T-helper 1 cell (primary cell): ENCODE measurements at places on chromosomes 7 and 10.

GRCh38 chr10:69220507-69220906 is 375 bp downstream of the HKDC1 start:
- no peak for DNase-seq

GRCh38 chr10:31557854-31558253 is 238.8 kb downstream of the ZEB1 start:
- no peak for DNase-seq

DNA sequence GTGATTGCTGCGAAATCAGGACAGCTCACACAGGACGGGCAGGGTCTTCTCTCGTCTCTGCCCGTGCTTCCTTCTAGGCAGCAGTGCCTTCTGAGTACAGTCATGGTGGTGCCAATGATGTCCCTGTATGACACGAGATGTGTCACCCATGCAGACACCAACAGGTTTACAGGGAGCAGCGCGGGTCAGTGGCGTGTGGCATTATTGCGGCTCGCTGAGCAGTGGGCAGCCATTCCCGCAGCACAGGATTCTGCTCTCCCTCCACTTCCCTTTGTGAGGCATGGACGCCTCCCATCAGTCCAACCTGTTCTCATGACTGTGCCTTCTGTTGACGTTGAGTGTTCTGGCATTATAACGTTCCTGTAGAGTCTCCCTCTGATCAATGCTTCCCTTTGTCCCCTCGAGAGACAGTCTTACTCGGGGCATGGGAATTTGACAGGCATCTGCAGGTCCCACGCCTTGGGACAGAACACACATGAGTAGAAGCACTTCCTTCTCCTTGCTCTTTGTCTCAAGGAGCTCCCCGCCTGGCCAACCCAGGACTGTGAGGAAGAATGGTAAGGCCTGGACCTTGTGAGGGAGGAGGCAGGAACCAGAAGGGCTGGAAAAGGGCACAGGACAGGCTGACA is 219.5 kb downstream of the PAXIP1 start:
- no peak for DNase-seq

GRCh38 chr10:49254556-49255318 is 44.2 kb upstream of the C10orf71 start:
- no peak for DNase-seq

DNA sequence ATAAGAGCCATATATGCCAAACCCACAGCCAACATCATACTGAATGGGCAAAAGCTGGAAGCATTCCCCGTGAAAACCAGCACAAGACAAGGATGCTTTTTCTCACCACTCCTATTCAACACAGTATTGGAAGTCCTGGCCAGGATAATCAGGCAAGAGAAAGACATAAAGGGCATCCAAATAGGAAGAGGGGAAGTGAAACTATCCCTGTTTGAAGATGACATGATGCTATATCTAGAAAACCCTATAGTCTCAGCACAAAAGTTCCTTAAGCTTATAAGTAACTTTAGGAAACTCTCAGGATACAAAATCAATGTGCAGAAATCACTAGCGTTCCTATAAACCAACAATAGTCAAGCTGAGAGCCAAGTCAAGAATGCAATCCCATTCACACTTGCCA is 23.8 kb upstream of the STARD3NL start:
- DNase-seq: no peak

DNA sequence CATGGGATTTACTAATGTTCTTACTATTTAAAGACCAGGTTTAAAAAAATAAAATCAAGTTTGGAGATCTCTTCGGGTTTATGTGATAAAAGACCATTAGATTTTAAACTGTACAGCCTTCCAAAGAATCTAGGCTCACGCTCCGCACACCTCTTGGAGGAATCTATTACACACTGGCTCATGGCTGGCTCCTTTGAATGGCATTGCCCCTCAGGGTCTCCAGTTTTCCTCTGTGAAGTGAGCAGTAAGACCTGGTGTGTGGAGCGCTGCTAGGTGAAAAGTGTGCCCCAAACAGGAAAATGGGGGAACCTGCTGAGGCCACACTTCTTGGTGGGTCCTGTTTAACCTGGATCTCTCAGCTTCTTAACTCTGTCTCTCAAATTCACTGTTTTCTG is 142.3 kb downstream of the KAT6B start:
- no peak for DNase-seq

DNA sequence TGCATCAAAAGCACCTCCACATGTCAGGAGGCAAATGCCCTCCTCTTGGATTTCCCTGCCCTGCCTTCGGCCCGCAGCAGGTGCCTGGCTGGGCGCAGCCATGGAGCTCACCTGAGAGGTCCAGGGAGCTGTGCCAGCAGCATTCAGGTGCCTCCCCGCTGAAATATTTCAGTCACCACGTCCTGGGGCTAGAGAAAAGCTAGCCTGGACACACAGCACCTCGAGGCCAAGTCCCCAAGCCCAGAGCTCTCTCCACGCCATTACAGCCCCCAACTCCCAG is 102.7 kb downstream of the MAD1L1 start:
- DNase-seq: no peak

- DNase-seq: no peak
Observed at GRCh38 chr10:63374991-63375390, 90.8 kb downstream of the JMJD1C start.

- no peak for DNase-seq
Observed at GRCh38 chr7:151188252-151188542, 1.1 kb upstream of the ASB10 start.

DNA sequence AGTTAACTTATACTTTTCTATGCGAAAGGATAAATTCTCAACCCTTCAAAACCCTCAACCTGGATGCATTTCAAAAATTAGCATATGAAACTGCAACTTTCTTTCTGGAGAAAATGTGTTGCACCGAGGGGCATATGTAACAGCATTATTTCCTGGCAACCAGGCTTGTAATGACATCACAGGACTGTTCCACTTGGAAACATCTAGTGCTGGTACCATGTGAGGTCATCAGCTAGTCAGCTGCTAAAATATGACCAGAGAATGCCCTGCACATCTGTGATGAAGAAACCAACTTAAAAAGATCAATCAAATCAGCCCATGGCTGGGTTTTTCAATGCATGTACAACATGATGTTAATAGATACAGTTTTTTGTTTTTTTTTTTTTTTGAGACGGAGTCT is 40.0 kb downstream of the FGFR2 start:
- no peak for DNase-seq

- DNase-seq: no peak
Observed at GRCh38 chr7:69864274-69864673, 266.0 kb downstream of the AUTS2 start.

DNA sequence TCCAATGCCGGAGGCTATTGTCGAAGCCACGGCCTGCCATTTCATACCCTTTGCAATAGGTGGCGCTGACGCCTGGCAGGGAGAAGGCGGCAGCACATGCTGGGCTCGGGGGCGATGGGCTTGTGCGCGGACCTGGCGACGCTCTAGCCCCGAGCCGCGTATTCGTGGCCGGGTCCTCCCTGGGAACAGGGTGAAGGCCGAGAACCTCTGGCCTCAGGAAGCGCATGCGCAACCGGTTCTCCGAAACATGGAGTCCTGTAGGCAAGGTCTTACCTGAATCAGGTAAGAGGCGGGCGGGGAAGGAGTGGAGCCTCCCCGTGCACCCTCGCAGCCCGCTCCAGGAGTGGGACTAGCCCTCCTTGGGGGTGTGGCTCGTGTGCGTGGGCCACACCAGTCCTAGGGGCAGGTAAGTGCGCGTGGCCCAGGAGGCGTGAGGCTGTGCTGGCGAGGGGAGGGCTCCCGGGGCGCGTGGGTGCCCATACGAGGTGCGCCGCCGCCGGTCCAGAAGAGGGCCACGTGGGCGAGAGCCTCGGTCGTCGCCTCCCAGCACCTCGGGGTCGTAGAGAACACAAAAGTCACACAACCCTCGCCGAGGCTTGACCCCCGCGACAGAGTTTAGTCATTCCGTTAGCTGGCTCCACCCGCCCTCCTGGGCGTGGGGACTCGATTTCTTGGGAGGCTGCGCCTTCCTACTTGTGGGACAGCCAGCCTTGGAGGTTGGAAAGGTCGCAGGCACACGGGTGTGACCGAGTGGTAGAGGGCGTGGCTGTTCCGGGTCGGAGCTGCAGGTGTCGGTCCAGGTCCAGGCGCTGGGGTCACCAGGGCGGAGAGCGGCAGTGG is 5.6 kb upstream of the MEST start:
- peak; percentile 12 for DNase-seq

GRCh38 chr10:70758757-70759514 is 26.2 kb downstream of the TBATA start:
- no peak for DNase-seq

DNA sequence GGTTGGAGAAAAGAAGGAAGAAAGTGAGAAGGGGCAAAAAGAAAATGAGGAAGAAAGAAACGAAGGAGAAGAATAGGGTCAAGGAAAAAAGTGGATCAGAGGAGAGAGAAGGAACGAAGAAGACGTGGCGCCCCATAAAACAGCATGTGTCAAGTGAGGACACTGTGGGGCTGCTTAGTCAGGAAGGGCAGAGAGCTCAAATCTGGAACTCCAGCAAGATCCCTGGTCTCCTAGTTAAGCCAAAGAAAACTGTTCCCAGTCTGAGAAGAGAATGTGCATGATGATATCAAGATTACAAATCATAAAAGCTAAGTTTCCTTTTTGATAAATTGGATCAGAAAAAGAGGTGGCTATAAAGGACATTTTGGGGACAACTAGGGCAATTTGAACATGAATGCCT is 33.0 kb downstream of the CREB3L2 start:
- no peak for DNase-seq

GRCh38 chr10:73589563-73590126 is 1.5 kb downstream of the USP54 start:
- DNase-seq: no peak

DNA sequence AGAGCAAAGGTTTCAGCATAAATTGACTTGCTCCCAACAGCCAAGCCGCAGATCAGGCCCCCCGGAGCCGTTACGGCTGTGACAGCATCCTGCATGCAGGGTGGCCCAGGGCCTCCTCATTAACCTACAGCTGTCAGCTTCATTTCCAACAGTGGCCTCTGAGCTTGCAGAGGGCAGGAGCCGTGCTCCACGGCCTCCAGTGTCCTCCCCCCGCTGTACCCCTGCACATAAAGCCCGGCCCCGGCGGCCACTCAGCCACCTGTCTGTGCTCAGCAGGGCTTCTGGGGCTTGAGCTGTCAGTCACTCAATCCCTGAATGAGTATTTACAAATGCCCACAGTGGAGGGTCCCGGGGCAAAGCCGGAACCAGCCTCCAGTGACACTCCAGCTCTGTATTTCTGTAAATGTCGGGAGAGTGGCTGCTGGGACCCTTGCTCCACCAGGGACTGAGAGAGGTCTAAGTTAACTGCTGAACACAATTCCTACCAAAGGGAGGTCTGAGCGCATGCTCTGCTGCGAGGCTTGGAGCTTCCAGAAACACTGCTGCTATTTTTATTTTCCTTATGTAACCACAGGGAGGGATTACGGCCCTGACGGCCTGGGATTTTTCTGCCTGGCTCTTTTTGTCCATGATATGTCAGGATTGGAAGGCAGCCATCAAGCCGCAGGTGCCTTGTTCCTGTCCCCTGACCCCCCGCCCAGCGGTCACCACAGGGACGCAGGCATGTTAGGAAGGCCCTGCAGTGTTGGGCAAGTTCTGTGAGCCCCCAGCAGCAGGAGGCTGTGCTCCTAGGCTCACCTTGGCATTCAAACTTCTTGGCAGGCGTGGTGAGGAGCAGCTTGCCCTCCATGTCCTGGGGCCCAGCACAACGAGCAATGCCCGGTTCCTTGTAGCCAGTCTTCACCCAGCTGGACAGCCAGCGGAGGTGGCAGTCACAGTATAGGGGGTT is 165.0 kb downstream of the SLIT1 start:
- DNase-seq: no peak

GRCh38 chr10:63055705-63056104 is 77.4 kb upstream of the NRBF2 start:
- no peak for DNase-seq

- DNase-seq: no peak
Observed at GRCh38 chr7:158650821-158651225, 53.8 kb downstream of the NCAPG2 start.

DNA sequence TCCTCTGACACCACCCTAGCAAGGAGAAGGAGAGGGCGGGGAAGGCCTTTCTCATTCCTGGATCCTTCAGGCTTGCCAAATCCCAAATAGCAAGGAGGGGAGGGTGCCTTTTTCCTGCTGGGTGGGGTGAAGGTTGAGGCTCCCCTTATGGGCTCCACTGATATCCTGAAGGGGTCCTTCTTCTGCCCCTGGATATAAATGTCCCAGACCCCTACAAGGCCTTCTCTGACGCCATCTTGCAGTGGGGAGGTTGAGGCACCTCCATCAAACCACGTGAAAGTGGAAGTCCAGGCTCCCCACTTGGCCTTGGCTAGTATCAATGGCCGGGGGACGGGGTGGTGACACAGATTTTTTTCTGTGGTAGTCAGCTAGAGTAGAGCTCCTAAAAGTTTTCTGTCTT is 371.3 kb downstream of the GLRX3 start:
- no peak for DNase-seq

- no peak for DNase-seq
Observed at GRCh38 chr7:150879345-150879744, 27.0 kb downstream of the AOC1 start.

GRCh38 chr7:48179496-48180030 is 8.3 kb downstream of the ABCA13 start:
- no peak for DNase-seq

DNA sequence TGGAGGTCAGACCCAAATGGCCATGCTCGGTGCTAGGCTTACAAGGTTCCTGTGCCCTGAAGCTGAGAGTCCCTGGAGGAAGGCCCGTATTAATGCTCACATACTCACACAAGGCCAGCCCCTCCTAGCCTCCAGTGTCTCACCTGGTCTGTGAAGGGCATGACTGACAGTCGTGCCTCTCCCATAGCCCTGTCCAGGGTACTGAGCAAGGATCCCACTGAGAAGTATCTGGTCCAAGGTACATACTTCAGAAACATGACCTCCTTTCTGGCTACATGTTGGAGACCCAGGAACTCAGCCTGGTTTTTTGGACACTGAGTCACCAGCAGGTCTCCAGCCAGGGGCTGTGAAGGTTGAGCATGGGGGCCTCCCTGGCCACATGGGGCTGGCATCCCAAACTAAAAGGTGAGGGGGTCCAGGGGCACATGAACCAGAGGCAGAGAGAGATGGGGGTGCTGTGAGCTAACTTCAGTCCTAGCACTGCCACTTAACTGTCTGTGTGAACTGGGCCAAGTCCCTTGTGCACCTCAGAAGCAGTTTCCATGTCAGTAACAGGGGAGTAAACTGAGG is 17.6 kb upstream of the RASGEF1A start:
- peak; percentile 30 for DNase-seq

DNA sequence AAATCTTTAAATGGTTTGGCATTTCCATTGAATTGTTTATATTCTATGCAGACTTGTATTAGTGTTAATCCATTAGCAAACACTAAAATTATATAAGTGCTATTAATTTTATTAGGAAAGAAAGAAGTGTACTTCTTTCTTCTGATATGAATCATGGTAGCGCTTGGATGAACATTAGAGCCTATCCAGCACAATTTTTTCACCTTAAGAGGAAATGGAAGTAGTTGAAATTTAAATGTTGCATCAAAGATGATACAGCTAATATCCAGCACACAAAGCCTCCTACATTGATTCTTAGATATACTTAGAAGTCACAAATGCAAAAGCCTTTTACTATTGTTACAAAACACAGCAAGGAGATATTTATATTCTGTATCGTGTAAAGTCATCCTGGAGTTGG is 174.5 kb downstream of the AHR start:
- DNase-seq: no peak
